Omental fat pad (tissue), 4 donors: ENCODE measurements at places on chromosomes 5 and 9. TPM values are rescaled to one million over a fixed set of nuclear protein-coding genes. Genes with fewer than 3 reads are reported as not detected.

GRCh38 chr5:4907571-4907970 is 232.6 kb upstream of the ADAMTS16 start:
- no peak for DNase-seq

DNA sequence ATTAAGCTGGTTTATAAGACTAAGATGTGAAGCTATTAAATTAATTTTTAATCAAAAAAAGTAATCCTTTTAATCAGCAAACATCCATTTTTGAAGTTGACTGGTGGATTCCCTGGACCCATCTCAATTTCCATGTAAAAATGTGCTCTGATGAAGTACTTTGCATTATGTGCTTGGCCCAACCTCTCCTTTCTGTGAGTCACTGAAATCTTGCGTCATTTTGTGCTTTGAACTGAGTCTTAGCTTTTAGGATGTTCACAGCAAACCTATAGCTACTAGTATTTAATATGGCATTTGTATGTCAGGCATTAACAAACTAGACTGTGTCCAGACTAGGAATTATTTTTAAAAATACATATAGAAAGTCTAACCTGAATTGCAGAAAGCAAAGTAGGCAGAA is 55.0 kb upstream of the CDH12 start:
- no peak for DNase-seq

DNA sequence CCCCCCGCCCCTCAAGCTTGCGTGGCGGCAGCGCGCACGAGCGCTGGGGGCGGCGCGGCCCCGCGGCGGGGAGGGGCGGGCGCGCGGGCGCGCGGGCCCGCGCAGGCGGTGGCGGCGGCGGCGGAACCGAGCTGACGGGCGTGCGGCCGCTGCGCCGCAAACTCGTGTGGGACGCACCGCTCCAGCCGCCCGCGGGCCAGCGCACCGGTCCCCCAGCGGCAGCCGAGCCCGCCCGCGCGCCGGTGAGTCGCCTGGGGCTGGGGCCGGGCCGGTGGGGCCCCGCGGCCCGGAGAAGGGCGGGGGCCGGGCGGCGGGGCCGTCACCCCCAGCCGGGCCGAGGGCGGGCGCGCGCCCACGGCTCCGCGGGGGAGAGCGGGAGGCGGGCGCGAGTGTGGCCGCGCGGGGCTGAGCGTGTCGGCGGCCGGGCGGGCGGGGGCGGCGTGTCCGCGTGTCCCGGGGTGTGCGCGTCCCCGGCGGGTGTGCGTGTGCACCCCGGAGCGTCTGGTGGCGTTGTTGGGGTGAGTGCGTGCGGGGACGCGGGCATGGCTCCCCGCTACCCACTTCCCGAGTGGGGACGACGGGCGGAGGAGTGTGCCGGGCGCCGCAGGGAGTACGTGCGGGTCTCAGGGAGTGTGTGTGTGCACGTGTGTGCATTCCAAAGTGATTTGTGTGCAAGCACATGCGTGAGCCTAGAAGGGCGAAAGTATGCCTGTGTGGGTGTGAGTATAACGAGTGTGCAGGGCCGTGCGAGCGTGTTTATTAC is at the start of gene NEK6:
Gene NEK6, plus strand, starts transcription at position 106 of the 763 bp plus-strand sequence. CDS start 44,016 bp downstream, outside the sequence.
- peak; percentile 49 for DNase-seq

- no peak for DNase-seq
These were observed 359.3 kb downstream of the LRRC70 start for GRCh38 chr5:62937661-62938558.

ZNF608 gene
- total RNA-seq: 17.9 TPM

GCNT4 gene
- 0.74 TPM for total RNA-seq
